Left ventricle myocardium superior (tissue), 1 donor: ENCODE measurements at places on chromosomes 11 and 22. TPM values are rescaled to one million over a fixed set of nuclear protein-coding genes. Genes with fewer than 3 reads are reported as not detected.

Gene TBC1D10A
- 6.2 TPM for total RNA-seq

Gene ROBO4
- total RNA-seq: 27.6 TPM

Gene MS4A6E
- not detected for total RNA-seq

Gene CNIH2
- total RNA-seq: not detected

Gene RASGRP2
- 44.5 TPM for total RNA-seq

Gene ADORA2A
- total RNA-seq: 4.1 TPM

Gene ARHGEF17
- total RNA-seq: 52.0 TPM
